COR-L47 (cell line): ENCODE measurements at places on chromosomes 11 and 22.

GRCh38 chr11:109619498-109619897 lies 197.5 kb downstream of the C11orf87 start:
- no peak for DNase-seq

DNA sequence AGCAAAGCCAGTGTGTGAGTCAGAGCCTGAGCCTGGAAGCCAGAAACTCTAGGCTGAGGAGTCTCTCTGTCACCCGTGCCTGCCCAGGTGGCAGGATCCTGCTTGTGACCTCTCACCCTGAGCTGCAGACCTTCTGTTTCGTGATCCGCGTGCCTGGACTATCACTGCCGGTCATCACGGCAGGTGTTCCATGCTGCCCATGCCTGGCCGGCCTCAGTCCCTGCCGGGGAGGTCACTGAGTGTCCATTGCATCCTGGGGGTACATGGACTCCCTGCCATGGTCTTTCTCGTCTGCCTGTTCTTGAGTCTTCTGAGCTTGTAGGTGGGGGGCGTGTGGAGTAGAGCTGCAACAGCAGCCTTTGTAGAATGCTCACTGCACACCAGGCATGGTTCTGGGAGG lies 1032.4 kb downstream of the TBC1D22A start:
- DNase-seq = no peak

- no peak for DNase-seq
These were observed 42.0 kb downstream of the ALG9 start for GRCh38 chr11:111829185-111829968.

DNA sequence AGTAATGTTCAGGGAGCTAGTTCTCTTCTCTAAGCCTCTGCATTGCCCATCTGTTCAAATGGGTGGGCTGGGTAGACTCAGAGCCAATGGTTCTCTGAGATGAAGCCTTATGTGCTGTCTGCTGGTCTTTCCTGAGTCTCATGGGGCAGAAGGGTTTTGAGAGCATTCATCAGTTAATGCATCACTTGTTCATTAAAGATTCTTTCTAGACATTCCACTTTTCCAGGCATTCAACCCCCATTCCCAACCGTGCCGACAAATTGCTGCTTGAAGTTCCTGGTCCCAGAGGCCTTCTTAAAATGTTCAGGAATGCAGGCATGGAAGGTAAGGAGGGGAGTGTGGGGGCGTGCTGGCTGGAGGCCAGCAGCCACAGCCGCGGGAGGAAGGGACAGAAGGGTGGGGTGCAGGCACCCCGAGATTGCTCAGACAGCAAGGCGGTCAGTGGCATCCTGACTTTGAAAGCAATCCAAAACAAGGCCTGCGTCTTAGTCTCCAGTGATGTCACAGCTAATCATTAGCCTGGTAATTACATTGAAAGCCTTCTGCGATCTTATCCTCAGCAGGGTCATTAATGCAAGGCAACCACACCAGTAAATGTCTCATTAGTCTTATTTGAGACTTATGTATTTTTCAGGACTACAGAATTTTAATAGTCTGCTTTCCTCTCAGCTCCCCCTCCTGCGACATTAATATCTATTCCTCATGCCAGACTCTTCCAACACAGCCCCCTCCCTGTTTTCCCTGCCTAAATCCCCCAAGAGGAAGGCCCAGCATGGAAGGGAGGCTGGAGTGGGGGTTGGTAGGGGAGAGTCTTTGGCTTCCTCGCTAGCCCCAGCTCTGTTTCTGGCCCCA lies 328.8 kb downstream of the MIAT start:
- DNase-seq = no peak

GRCh38 chr22:47032956-47033647 lies 270.7 kb downstream of the TBC1D22A start:
- DNase-seq = no peak

GRCh38 chr11:125072218-125072960 lies 9.3 kb downstream of the SLC37A2 start:
- DNase-seq = no peak

- DNase-seq = no peak
These were observed 15.7 kb downstream of the TESMIN start for GRCh38 chr11:68735646-68736045.

GRCh38 chr11:39570526-39570925 lies 1888.9 kb downstream of the LRRC4C start:
- no peak for DNase-seq

- no peak for DNase-seq
These were observed 263.2 kb downstream of the BUD13 start for GRCh38 chr11:116509551-116509950.

DNA sequence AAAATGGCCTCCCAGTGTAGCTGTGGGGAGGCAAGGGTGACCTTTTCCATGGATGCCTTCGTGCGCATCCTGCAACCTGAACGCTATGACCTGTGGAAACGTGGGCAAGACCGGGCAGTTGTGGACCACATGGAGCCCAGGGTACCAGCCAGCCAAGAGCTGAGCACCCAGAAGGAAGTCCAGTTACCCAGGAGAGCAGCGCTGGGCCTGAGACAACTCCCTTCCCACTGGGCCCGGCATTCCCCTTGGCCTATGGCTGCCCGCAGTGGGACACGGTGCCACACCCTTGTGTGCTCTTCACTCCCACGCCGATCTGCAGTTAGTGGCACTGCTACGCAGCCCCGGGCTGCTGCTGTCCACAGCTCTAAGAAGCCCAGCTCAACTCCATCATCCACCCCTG lies 24.8 kb downstream of the KDM4D start:
- DNase-seq = no peak

- DNase-seq = no peak
These were observed 8.2 kb upstream of the PGA3 start for GRCh38 chr11:61194981-61195695.

DNA sequence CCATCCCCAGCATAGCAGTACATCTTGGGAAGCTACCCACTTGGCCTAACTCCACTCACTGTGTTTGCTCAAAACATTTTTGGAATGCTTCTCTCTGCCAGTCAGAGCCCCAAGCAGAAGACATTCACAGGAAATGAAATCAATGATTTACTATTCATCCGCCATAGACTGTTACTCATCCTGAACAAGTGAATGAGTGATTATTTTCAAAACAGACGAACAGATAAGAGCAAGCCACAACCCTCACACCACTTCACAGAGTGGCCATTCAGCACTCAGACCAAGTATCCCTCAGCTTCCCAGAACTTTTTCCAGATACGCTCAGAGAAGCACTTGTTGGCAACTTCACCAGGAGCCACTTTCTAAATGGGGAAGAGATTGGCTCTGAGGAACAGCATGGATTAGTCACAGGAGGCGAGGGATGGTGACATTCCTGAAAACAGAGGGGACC lies 13.0 kb upstream of the UBASH3B start:
- no peak for DNase-seq

DNA sequence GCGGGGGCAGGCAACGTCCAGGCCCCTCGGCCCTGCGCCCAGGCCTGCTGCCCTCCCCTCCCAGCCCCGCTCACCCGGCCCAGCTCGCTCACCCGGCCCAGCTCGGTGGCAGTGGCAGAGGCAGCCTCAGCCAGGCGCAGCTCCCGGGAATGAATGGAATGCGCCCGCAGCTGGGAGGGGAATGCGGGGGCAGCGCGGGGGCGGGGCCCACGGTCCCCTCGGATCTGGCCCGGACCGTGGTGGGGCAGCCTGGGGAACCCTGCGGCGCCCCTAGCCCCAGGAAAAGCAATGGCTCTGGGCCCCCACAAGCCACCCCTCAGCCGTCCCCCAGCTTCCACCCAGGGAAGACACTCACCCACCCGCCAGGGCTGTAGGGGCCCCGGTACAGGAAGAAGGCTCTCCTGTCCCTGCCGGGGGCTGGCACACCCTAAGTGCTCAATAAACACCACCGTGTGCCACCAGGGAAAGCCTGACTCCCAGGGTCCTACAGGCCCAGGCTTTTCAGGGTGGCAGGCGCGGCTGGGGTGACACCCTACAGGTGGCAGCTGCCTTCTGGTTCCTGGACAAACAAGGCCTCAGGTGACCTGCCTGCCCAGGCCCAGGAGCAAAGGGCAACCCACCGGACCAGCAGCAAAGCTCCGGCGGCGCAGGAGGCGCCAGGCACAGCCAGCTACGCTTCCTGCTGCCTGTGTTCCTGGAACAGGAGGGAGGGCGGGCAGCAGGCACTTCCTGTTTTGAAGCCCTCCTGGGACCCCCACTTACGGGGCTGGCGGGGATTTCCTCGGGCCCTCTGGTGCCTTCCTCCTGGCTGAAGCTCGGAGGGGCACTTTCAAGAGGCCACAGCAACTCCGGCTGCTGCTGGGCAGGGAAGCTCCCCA lies 13.8 kb downstream of the PLXNB2 start:
- no peak for DNase-seq

DNA sequence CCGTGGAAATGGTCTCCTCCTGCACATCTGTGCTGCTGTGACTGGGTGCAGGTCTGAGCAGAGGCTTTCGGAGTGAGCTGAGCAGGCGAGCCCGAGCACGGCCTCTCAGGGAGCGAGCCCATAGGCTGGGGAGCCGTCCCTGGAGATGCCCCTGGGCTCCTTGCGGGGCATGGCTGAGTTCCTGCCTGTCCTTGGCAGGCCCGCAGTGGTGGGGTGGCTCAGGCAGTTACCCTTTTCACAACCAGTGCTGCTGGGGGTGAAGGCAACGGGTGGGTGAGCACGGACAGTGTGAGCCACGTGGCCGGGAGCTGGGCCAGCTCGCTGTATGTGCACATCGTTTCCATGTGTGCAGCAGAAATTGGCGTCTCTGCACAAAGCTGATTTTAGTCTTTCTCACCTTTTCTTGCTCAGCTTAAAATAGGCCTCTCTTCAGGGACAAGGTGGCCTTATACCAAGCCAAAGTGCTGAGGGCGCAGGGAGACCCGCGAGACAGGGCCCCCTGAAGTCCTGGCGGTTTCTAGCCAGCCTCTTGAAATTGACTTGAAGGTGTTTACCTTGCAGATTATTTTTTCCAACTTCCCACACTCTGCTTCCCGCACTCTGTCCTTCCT lies at the start of gene TP53AIP1:
Gene TP53AIP1 (minus strand): TSS at position 55 of the 611 bp plus-strand sequence. CDS start 5,053 bp downstream, outside the sequence.
- no peak for DNase-seq

GRCh38 chr11:70544774-70545609 lies 146.7 kb downstream of the CTTN start:
- no peak for DNase-seq
